Fibroblast of skin of right biceps (primary cell): ENCODE measurements at places on chromosomes 5 and 9.

- no peak for DNase-seq
These were observed 1993.4 kb downstream of the EFNA5 start for GRCh38 chr5:105677291-105677690.

- no peak for DNase-seq
These were observed 185.3 kb upstream of the IER5L start for GRCh38 chr9:129363216-129363873.

DNA sequence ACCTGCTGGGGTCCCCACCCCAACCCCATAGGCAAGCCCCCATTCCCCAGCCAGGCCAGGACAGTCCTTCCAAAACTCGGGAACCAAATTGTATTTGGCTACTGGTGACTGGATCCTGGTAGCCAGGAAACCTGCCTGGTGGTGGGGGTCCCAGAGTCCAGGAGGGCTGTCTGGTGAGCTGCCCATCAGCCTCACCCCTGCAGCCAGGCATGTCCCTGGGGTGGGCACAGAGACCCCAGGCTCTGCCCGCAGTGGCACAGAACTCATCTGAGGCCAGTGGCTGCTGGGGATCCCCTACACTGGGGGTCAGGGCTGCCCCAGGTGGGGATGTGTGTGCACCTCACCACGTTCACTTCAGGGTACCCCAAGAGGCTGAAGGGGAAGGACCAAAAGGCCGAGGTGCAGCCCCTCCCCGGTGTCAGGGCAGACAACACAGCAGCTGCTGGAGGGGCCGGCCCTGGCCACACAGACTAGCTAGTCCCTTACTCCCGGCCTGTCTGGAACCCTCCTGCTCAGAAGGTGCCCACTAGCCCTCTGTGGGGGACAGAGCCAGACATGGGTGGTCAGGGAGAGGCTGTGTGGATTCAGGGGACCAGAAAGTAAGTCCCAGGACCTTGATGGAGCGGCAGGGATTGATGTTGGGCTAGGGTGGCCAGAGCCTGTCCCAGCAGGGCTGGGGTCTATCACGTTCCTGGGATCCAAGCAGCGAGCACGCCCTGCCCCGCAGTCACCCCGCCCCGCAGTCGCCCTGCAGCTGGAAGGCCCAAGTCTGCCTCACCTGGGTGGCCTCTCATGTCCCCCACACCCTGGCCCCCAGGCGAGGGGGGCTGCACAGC is 91.5 kb downstream of the KCNT1 start:
- DNase-seq = no peak

- peak; percentile 80 for DNase-seq
These were observed 116.5 kb upstream of the DAPK1 start for GRCh38 chr9:87381050-87381711.

GRCh38 chr9:132166599-132166998 is 4.7 kb downstream of the NTNG2 start:
- no peak for DNase-seq

DNA sequence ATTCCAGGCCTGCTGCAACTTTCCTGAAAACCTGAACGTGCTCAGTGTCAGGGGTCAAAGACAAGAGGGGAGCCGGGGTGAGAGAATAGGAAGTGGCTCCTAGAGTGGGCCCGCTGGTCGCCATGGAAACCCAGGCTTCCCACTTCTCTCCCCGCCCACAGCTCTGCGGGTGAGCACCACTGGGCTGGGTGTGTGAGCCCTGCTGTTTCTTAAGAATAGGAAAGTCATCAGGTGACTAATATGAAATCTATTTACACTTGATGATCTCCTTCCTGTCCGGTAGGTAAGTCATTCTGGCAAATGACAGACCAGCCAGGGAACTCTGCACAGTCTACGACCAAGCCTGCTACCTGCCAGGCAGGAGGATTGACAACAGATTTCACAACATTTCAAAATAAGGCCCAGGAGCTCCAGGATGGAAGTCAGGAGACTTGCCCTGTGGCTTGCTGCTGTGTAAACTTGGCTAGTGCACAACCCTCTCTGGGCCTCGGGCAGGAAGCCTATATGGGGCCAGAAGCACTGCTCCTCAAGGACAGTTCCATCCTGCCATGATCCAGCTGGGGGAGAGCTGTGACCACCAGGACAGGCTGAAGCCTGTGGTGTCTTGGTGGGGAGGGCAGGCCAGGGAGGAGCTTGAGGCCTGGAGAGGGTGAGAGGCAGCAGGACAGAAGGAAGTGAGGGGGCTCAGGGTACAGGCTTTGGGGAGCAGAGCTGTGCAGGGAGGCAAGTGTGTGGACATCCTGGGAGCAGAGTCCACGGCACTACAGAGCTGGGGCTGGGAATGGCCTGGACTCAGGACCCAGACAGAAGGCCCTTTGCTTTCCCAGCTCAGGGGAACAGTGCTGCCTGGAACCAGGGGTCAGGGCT is 60.6 kb downstream of the SHB start:
- DNase-seq = peak; percentile 94

GRCh38 chr5:145996135-145996534 is 59.8 kb downstream of the SH3RF2 start:
- no peak for DNase-seq

DNA sequence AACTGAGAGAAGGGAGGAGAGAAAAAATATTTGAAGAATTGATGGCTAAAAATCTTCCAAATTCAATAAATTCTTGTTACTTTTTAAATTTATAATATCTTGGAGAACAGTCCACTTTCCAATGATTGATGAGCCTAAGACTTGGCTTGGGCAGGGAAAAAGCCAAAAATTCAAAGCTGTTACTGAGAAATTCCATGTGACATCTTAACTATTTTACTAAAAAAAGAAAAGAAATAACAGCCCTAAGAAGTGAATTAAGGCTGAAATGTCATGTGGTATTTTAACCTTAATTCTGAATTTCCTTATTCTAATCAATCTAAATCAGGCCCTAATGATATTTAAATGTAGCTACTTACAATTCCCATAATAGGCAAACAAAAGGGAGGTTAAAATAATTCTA is 53.4 kb downstream of the CETN3 start:
- no peak for DNase-seq

- DNase-seq = peak; percentile 32
These were observed 27.0 kb downstream of the MRPL36 start for GRCh38 chr5:1772634-1773033.

- DNase-seq = no peak
These were observed 195.5 kb downstream of the DRD1 start for GRCh38 chr5:175248416-175248905.

DNA sequence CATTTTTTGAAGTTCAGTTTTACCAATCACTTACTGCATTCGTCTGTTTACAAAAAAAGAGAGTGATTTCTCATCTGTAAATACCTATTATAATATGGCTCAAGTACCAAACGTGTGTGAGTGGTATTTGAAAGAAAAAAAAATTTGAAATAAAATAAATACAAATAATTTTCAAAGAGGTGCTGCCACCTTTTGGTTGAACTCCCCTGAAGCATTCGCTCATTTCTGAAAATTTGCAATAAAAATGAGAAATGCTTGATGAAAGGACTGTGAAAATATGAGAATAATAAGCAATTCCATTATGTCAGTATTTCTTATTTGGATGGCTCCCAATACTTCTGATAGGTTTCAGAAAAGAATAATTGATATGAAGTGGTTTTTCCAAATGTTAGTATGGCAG is 409.9 kb downstream of the CTNND2 start:
- DNase-seq = no peak

DNA sequence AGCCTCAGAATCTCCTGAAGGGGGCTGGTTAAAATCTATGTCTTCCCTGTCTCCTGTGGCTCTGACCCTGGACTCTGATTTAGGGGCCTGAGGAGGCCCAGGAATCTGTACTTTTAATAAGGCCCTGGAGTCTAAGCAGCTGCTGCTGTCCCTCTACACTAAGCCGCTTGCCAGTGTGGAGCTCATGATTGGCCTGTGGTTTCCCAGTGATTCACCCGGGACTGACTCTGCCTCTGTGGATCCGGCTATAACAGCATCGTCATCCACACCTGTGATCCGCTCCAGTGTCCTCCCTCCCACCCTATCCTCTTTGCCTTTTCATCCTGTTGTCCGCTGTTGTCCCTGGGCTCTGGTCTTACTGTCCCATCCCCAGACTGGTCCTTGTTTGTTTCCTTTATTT is 3.7 kb downstream of the SLC31A2 start:
- peak; percentile 55 for DNase-seq

- no peak for DNase-seq
These were observed 84.2 kb upstream of the HRH2 start for GRCh38 chr5:175573493-175574269.

GRCh38 chr9:83707518-83707767 is 315 bp downstream of the UBQLN1 start:
- peak; percentile 81 for DNase-seq
